ENCODE measurements at places on chromosomes 7 and 10.

DNA sequence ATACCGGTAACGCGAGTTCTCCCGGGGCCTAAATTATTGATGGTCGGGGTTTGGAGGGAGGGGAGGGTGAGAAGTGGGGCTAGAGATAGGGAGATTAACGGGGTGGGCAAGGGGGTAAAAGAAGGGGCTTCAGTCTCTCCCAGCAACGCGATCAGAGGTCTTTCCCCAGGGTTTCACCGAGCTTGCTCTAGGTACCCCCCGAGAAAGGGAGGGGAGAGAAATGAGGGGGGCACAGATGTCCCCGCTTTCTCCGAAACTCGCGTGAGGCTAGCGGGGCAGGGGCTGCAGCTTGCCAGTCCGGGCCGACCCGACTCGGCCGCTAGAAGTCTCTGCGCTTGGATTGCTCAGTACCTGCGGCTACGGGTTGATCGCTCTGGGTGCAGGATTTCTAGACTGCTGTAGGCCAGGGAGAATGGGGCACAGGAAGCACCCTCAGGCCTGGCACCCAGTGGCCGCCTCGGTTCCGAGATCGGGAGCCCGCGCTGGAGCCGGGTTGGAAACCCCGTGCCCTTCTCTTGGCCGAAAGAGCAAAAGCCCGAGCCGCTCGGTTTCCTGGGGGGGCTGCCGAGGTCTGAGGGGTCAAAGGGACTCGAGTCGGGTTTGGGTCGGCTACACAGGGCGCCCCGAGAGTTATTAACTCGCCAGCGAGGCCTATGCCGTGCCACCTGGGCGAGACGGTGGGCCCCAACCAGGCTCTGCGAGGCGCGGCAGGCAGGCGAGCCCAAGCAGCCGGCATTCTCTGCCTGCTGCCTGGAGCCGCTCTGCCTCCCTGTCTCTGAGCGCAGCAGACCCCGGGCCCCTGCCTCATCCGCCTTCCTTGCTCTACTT, 3.1 kb downstream of the PAX2 start:
- peak; percentile 37 for DNase-seq

DNA sequence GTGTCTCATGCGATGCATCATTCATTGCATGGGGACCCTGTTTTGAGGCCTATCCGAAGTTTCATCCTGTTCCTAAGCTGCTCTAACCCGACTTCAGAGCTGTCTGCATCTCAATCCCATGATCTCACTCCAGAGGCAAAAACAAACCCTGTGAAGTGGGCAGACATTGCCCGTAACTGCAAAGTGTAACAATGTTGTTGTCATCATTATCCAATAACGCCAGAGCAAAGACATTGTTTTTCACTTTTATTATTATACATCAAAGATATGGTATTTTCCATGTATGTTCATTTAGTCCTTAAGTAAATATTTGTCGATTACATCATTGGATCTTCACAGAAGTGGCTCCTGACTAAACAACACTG, 246.7 kb downstream of the KLF6 start:
- DNase-seq: no peak

DNA sequence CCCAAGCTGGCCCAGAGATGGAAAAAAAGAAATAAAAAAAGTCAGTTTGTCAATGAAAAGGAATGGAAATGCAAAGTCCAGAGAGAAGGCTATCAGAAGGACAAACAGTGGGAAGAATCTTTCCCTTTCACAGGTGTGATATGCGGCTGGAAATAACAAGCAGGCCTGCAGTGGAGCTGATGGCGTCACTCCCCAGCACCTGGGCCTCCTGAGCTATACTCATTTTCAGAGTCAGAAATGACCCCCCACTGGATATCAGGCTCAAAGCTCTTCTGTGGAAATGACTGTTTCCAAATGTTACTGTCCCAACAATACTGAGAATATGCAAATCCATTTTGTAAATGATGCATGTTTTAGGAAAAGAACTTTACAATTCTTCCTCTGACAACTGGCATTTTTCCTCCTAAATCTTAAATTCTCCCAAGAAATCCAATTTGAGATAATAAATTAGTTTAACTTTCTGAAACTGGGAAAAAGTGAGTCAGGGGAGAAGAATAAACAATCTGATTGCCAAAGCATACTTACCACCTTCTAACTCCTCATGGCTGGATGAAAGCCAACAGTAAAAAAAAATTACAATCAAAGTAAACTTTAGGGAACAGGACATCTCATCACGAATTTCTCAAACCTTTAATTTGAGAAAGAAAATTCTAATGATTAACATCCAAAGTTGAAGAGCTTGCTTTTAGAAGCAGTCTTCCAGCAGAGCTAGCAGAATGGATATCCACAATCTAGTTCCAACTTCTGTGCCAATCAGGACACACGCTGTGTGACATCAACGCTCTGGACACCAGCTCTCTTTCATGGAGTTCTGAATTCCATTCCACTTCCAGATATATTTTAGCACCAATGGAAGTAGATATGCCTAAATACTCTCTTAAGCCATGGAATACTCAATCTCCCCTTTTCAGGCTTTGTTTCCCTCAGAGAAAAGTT, 5.3 kb upstream of the CUZD1 start:
- no peak for DNase-seq

GRCh38 chr10:69445041-69445440, 6.2 kb upstream of the TSPAN15 start:
- DNase-seq: no peak

- no peak for DNase-seq
These were observed 28.6 kb upstream of the DMBT1 start for GRCh38 chr10:122531939-122532338.

DNA sequence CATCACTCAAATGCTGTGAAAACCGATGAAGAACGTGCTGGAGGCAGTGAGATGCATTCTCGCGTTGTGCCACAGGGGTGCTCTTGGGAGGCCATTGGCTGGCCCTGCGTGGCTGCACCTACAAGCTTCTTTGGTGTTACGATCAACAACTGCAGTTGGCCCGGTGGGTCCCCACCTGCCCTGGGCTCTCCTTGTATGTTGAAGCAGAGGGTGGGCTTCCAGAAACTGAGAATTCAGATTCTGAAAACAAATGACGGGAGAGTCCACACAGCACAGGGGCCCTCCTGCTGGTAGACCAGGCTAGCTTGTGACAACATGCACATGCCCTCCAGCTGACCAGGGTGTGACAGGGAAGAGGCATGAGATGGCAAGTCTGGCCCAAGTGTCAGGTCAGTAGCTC, 23.7 kb upstream of the DDC start:
- DNase-seq: no peak

DNA sequence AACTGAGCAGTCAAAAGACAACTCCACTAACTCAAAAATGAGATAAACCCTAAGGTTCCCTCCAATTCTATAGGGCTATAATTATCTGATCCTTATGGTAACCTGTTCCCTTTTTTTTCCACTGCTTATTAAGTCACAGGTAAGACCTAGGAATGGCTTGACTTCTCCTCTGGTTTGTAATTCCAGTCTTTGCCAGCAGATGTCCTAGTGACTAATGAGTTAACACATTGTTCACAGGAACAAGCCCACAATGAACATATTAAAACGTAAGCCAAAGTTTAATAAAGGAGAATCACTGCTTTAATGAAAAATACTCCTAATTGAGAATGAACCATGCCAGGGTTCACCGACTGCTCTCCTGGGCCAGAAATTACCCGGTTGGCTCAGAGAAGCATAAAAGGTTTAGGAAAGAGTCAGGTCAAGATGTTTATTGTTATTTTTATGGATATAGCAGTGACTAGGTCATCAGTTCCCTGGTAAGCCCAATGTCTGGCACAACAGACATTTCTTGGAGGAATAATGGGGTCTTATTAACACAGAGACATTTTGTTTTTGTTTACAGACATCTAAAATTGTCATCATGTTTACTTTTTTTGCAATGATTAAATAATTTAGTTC, 120.1 kb downstream of the ELAPOR2 start:
- DNase-seq: no peak

DNA sequence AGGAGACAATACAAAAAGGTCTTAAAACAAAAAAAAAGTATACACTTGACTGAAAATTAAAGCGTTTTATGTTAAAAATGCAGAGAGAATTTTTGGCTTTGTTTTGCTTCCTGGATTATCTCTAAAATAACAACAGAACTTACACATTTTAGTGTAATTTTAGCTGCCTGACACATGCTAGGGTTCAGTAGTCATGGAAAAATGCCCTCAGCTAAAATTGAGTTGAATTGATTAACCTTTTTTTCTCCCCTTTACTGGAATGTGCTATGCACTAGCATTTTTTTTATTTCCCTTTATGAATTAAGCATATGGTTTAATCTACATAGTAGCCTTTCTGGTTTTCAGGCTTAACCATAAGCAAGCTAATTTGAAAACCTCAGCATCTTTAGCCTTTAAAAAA, 89.9 kb downstream of the ZNF277 start:
- DNase-seq: no peak

DNA sequence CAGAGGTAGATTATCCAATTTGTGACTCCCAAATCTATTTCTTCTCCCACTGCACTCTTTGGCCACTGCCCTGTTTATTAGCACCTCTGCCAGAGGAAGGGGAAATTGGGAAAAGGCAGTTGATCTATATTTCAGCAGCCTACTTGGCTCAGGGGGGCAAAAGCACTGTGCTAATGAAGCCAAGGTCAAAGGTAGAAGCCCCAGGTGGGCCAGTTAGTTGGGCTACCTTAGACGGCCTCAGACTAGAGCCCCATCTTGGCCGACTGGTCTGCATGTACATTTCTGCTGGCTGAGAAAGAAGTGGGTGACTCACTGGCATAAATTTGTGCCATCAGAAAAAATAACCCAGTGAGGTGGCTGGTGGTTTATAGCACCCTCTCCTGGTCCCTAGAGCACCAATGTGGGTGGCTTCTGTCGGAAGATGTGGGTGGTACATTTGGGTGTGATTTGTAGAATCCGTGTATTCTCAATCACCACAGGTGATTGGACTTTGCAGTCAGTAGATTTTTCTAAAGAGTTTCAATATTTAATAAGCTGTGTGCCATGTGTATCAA, 293.3 kb upstream of the MKI67 start:
- DNase-seq: no peak

DNA sequence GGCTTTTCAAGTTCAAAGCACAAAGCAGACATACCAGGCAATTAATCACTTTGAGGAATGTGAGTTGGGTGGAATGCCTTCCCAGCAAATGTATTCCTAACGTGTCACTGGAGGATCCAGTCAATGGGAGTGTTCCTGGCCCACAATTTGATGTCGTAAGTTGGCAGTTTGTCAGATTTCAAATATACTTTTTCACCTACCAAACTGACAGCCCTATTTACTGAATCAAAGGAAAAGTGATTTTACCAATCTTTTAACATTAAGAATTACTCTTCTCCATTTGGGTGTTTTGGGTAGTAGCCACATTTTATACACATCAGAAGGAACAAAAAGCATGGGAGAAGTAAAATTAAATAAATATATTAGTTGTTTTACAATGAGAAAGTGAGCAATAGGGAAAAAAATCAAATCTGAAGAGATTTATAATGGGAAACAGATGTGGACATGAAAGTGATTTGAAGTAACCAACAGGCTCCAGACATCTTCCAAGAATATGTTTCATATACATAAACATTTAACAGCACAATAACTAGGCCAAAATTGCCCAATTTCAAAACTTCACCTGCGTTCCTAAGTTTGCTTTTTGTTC, 222.9 kb downstream of the MTERF1 start:
- DNase-seq: no peak

Measured in GM13976 (cell line).